Endodermal cell (in vitro differentiated cells): ENCODE measurements at places on chromosomes 2 and 18. TPM values are rescaled to one million over a fixed set of nuclear protein-coding genes. Genes with fewer than 3 reads are reported as not detected.
A peak's percentile ranks its signal among the peaks of the same experiment; 100 is the strongest.

DNA sequence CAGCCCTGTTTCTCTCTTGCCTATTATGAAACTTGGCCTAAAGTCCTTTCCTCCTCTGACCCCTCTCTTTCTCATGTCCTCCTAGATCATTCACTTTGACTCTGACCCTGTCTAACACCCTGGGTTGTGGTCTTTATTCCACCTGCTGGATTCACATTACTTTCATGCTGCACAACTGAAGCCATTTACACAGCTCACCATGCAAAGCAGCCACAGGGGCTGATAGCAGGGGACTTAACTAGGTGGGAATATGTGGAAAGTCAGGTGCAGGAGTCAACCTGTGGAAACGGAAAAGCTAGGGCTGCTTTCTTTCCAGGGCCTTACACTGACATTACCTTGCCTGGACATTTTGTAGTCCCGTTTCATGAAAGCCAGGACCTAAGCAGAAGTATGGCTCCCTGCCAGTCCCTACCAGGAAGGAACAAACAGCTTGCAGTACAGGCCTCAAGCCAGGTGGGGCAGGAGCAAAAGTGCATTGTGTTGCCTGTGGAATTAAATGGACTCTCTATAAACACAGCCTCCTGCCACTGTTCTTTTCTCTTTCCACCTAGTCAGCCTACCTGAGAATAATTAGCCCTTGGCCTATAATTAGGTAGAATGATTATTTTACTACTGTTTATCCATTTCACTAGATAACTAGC, 11.8 kb downstream of the MAPRE3 start:
- DNase-seq, result peak; percentile 73

- DNase-seq, result no peak
Observed at GRCh38 chr2:36245651-36246050, 109.9 kb upstream of the CRIM1 start.

GRCh38 chr18:75314606-75315005, 104.0 kb downstream of the TSHZ1 start:
- DNase-seq, result no peak

DNA sequence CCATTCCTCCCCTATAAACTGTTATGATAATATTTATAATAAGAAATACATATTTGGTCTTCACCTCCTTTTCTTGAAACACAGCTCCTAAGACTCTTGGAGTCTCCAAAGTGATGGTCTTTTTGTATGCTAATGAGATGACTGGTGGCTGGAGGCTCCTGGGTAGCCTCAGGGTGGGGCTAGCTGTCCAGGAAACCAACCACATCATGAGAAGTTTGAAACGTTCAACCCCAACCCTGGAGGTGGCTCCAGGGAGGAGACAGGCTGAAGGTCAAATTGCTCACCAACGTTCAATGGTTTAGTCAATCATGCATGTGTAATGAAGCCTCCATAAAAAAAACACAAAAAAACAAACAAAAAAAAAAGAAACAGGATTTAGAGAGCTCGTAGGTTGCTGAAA, 298.7 kb upstream of the MGAT5 start:
- DNase-seq, result no peak

DNA sequence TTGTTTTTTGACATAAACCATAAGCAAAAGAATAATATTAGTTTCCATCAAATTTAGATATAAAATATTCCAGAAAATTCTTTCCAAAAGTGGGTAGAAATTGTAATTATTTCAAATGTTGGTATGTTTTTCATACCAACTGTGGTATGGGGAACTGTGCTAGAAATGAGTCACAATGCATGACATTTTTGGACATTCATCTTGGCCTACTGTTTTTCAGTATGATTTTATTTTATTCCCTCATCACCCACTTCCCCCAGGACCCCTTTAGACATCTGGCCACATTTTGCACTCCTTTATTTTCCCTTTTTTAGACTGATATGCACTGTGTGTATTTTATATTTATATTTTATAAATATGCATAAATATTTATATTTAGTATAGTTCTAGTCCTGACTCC, 97.1 kb downstream of the DPP4 start:
- DNase-seq, result no peak

Gene COL3A1
- not detected in 2 replicates for total RNA-seq

Gene ESPNL
- 0.15 and 0.25 TPM in 2 replicates for total RNA-seq

Gene KHK
- 0.82 to 3.9 TPM (median 3.5 TPM) in 3 replicates for total RNA-seq

Gene TLX2
- 0.27 to 0.53 TPM in 2 of 3 replicates, not detected in the other for total RNA-seq

Gene IL36B
- not detected in 2 replicates for total RNA-seq

Gene C2orf72
- 1.3 and 1.8 TPM in 2 replicates for total RNA-seq
